ENCODE measurements at places on chromosomes 4 and X.

GRCh38 chr4:52199574-52200338 is 148.7 kb downstream of the SPATA18 start:
- DNase-seq = no peak

DNA sequence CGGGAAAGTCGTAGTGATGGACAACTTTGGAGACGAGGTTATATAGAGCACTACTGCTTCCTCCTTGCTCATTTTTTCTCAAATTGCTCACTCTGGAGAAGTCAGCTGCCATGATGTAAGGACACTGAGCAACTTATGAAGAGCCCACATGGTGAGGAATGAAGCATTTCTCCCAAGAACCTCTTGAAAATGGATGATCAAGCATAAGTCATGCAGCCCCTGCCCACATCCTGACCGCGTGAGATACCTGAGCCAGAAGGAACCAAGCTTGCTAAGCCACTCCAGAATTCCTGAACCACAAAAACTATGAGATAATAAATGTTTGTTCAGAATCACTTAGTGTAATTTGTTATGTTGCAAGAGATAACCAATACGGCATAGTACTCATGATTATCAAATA is 42.8 kb downstream of the PDE5A start:
- DNase-seq = no peak

GRCh38 chrX:68556036-68556435 is 57.2 kb downstream of the YIPF6 start:
- DNase-seq = no peak

GRCh38 chr4:99885063-99885664 is 9.1 kb downstream of the LAMTOR3 start:
- DNase-seq = peak; percentile 51

GRCh38 chrX:40092808-40093435 is 4.8 kb downstream of the BCOR start:
- DNase-seq = no peak

GRCh38 chrX:40268188-40268520 is 170.4 kb upstream of the BCOR start:
- DNase-seq = no peak

DNA sequence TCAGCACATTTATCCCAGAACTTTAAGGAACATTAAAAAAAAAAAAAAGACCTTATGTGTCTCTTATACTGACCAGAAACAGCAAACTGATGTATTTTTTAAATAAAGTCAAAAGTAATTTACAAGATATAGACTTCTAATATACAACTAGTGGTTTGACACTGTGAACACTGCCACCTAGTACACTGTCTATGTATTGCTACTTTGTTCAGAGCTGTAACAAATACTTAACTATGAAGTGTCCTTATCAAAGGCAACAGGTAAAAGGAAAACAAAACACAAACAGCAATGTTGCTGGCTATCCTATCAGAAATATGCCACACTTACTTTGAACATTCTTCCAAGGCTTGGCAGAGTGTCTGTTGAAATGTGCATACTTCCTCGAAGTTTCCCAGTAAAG is 60.4 kb downstream of the CD40LG start:
- DNase-seq = peak; percentile 2

- DNase-seq = no peak
Measured at GRCh38 chrX:133159205-133159604, 58.9 kb downstream of the TFDP3 start.

GRCh38 chrX:31715675-31716074 is 643.8 kb upstream of the FTHL17 start:
- no peak for DNase-seq

GRCh38 chr4:158179465-158179864 is 6.6 kb upstream of the GASK1B start:
- DNase-seq = no peak

DNA sequence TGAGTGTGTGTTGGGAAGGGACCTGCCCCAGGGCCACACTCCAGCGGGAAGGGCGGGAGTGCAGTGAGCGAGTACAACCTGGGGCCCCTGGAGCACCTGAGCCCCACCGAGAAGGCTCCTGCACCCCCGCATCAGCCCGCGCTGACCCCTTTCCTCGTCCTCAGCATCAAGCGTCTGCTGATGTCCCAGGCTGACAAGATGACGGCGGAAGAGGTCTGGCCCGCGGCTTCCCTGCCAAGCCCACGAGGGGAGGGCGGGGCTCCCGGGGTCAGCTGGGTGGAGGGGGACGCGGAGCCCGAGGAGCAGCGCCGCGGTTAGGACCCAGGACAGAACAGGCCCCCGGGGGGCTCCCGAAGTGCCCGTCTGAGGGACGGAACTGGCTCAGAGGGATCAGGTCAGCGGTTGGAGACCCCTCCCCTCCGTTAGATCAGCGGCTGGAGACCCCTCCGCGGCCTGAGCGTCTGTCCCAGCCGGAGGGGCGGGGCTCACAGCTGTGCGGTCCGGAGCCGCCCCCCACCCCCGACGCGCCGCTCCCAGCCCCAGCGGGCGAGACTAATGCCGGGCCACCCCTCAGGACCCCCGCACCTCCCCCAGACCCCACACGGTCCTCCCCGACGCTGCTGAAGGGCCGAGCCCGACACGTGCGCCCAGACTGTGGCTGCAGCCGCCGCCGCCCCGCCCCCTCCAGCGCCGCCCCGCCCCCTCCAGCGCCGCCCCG is 6.7 kb downstream of the MYL5 start:
- DNase-seq = no peak

DNA sequence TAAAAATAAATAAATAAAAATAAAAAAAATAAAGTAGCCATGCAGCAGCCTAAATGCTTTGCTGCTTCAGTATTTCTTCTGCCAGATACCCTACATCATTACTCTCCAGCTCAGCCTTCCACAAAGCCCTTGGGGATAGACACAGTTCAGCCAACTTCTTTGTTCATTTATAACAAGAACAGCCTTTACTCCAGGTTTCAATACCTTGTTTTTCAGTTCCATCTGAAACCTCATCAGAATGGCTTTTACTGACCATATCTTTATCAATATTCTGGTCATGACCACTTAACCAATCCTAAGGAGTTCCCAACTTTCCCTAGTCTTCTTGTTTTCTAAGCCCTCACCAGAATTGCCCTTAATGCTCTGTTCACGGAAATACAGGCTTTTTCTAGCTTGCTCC is 128.3 kb upstream of the MED14 start:
- no peak for DNase-seq

DNA sequence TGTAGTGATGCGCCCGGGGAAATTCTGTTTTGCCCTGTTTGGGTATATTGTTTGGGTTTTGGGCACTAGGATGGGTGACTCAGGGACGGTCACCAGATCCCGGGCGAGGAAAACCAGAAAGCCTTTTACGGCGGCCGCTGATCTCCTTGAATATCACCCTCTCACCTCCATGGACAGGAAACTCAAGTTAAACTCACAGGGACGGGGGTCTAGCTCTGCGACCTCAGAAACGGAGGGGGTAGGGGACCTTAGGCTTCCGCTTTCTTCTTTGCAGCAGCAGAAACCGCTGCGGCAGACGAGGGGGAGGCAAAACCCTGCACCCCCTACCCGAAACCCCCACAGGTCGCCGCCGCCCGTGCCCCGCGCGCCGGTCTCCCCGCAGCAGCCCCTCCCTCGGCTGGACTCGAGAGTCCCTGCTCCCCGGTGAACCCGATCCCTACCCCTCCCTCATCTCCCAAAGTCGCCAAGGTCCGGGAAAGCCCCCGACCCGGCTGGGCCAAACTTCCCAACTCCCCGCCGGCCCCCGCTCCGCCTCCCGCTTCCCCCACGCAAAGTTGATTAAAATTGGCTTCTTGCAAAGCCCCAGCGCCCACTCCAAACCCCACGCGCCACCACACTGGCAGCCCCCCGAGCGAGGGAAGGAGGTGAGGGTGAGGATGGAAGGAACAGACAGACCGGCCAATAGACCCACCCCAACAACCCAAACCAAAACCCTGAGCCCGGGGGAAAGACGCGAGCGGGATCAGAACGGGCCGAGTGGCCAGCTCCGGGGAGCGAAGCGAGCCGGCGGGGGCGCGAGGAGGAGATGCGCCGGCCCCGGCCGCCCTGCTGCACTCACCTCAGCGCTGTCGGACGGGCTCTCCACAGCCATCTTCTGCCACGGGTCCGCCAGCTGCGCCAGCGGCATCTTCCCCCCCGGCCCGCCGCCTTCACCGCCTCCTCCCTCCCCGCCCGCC is 705 bp downstream of the RPS6KA3 start:
- DNase-seq = peak; percentile 16

DNA sequence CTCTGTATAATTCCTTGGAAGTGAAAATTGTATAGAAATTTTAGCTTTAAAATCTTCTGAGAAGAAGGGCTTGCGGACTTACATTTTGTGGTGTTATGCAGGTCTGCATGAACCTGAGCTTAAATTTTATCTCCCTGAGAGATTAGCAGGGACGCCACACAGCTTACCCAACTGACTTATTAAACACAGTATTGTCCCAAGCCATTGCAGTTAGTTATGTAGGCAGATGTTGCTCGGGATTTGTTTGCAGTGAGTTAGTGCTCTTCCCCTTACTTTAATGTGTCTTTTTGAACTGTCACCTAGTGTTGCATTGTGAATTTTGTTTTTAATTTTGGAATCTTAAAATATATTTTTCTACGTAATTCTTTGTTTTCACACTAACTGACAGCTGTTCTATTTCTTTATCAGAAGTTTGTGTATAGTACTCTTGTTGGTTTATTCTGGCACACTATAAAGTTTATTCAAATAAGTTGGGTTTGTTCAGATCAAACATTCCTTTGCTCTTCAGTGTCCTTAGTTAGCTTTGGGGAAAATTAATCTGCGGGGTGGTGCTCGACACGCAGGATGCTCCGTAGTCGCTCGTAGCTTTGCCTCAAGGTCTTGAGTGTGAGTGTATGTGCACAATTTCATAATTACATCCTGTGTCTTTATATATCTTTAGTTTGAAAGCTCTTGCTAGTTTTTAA is 145.4 kb downstream of the STIM2 start:
- no peak for DNase-seq

GRCh38 chr4:38452009-38452408 is 212.0 kb upstream of the KLF3 start:
- DNase-seq = no peak

- no peak for DNase-seq
Measured at GRCh38 chrX:23840674-23841073, 57.7 kb downstream of the SAT1 start.

GRCh38 chrX:39819921-39820849 is 277.6 kb downstream of the BCOR start:
- DNase-seq = no peak

DNA sequence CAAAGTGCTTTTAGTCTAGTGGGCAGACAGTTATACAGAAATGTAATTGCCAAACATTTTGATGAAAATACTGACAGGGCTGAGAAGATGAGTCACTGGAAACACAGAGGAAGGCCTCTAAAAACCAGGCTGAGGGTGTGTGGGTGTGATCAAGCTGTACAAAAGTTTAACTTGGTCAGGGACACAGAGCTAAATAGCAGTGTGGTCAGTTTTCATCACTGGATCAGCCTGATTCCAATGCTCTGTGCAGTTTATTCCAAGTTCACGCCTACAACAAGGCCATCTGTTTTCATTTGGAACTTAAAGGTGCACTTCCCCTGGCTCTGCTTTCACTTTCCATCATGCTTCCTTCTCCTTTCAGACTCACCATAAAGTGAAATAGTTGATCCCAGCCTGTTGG is 10.6 kb downstream of the CENPVL3 start:
- peak; percentile 60 for DNase-seq

All from MV-4-11 (cell line).